ENCODE measurements at places on chromosomes 2 and 18.

- DNase-seq: peak; percentile 85
Observed at GRCh38 chr2:174059178-174059883, 94.2 kb upstream of the SP3 start.

DNA sequence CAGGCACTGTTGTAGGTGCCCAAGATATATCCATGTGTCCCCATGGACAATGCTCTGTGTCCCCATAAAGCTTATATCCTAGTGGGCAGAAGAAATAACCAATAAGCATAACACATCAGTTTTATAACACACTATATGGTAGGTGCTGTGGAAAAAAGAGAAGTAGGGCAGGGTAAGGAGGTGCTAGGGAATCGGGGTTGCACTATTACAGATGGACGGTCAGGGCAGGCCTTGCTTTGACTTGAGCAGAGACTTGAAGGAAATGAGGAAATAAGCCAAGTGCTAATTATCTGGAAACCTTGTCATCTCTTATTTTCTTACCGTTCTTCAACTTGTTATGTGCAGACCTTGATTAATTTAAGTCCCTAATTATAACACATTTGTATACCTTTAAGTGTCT lies 82.0 kb downstream of the PHLPP1 start:
- no peak for DNase-seq

DNA sequence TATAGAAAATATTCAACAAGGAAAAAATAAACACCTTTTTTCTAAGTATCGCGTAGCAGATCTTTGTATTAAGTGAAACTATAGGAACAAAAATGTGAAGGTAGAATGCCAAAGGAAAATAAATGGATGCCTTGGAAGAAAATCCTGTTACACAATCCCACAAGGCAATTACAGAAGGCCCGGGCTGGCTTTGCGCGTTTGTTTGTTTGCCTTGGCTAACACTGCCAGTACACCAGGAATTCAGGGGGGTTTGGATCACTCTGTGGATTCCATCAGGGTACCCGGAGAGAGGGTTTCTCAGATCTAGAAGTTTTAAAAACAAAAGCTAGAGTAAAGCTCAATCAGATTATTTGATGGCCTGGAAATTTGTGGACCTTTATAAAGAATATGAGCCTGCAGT lies 478.3 kb downstream of the FBXO15 start:
- no peak for DNase-seq

DNA sequence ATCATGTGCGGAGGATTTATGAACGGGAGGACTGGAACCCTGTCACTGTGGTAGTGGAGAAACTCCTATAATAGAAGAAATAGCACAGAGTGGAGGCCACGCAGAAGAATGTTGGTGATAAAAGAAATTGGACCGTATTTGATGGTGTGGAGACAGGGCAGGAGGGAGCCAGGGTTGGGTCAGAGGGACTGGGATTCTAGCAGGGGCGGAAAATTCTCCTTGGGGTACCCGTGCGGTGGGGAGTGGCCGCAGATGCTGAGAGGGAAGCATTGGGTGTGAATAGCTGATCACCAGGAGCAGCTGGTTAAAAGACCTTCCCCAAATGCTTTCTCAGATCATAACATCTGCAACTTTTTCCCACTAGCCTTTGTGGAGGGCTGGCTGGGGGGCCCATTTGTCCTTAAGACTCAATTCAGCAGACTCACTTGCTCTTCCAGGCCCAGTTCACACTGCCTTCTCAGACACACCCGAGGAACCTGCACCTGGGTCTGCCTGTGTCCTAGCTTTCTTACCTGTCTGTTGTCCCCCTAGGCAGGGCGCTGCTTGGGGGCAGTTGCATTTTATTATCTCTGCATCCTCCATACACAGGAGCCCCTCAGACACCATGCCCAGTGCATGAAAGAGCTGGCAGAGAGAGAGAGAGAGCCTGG lies 7.1 kb downstream of the SH3BP4 start:
- no peak for DNase-seq

GRCh38 chr2:209937893-209938292 lies 64.5 kb upstream of the RPE start:
- no peak for DNase-seq

Measured in erythroblast (primary cell).